ENCODE measurements at places on chromosomes 5 and 9.
A peak's percentile ranks its signal among the peaks of the same experiment; 100 is the strongest.

GRCh38 chr5:129046151-129046550 is 48.4 kb upstream of the ISOC1 start:
- no peaks in the 10 kb centered on the region for H3K27me3 ChIP-seq
- H3K4me3 ChIP-seq: no peak overlapping the region
- no peaks in the 10 kb centered on the region for H3K36me3 ChIP-seq
- H3K4me1 ChIP-seq: no peaks in the 10 kb centered on the region

DNA sequence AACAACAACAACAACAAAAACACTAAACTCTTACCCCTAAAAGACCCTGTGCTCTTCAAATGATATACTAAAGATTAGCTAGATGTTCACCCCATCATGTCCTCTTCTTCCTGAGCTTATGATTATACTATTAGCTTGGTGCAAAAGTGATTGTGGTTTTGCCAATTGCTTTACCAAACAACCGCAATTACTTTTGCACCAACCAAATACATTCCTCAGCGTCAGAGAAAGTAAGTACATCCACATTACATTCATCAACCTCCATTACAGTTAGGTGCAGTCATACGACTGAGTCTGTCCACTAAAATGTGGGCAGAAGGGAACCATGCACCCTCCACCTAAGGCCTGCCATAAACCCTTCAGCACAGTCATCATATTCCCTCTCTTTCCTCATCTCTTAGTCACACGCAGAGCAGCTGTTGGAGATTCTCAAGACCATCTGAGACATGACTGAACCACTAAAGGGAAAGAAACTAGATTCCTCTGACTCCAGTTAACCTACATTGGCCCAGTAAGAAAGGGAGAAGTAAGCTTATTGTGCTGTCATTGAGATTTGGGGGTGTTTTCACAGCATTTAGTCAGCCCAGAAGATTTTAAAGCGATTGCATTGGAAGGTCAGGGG is 181.6 kb upstream of the TLE4 start:
- no peak overlapping the region for H3K27ac ChIP-seq
- H3K36me3 ChIP-seq: no peaks in the 10 kb centered on the region
- H3K4me3 ChIP-seq: no peak overlapping the region
- no peaks in the 10 kb centered on the region for H3K27me3 ChIP-seq

- H3K36me3 ChIP-seq: no peaks in the 10 kb centered on the region
- no peaks in the 10 kb centered on the region for H3K27me3 ChIP-seq
- H3K4me3 ChIP-seq: no peak overlapping the region
- no peak overlapping the region for H3K27ac ChIP-seq
- H3K4me1 ChIP-seq: peaks cover 6% of the 10 kb centered on the region
These were observed 115.6 kb downstream of the PDE8B start for GRCh38 chr5:77325921-77326541.

DNA sequence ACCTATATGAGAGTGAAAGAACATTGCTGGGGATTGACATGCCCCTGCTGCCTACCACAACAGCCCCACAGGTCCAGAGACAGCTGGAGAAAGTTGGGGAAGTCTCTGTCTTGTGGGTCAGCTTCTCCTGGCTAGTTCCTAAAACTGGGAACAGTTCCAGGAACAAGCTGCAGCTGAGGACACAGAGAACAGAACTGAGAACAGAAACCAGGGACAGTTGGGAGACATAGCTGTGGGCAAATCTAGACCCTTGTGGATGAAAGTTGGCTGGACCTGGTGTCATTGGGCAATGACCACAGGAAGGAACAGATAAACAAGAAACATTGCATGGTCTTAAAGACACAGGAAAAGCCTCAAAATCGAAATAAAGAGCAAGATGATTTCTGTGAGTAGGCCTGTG is 58.3 kb upstream of the MOCS2 start:
- H3K4me1 ChIP-seq: no peaks in the 10 kb centered on the region
- no peak overlapping the region for H3K4me3 ChIP-seq
- H3K27me3 ChIP-seq: no peaks in the 10 kb centered on the region
- no peak for DNase-seq
- H3K36me3 ChIP-seq: no peaks in the 10 kb centered on the region
- no peak overlapping the region for H3K27ac ChIP-seq

DNA sequence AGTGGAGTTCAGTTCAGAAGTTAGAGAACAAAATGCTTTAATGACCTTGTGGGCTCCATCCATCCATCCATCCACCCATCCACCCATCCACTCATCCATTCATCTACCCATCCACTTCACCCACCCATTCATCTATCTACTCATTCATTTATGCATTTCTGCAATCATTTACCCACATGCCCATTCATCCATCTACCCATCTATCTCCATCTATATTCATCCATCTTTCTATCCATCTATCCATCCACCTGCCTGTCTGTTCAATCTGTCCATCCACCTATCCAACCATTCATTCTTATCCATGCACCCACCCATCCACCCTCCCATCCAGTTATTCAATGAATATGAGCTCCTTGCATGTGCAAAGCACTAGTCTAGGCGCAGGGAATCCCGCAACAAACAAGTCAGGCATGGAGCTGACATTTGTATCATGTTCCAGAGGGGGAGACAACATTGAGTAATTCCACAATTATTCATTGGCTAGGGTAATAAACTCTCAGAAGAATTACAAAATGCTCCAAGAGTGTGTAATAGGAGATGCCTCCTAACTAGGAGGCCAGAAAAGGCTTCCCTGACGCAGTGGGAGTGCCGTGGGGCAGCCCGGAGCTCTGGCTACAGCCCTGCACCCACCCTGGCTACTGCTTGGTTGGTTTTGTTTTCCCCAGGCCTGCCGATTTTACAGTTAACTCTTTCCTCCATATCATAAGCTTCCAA is 211.2 kb downstream of the NXNL2 start:
- DNase-seq: peak; percentile 69
- H3K4me1 ChIP-seq: no peaks in the 10 kb centered on the region
- H3K4me3 ChIP-seq: no peak overlapping the region
- H3K27ac ChIP-seq: no peak overlapping the region

DNA sequence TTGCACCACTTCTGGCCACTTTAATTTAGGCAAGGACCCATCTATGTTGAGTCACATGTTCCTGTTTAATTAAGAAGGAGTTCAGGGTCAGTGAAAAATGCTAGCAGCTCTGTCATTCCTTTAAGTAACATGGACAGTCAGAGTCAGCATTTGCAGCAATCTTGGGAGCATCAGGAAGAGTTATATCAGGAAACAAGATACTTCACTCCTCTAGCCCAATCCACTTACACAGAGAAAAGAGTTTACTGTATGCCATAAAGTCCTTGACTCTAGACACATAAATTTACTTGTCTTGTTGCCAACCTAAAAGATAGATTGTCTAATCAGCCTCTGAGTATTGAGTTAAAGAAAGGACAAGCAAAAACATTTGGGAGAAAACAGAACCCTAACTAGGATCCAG is 266.7 kb downstream of the PJA2 start:
- no peak overlapping the region for H3K27ac ChIP-seq
- DNase-seq: no peak
- peaks cover 3% of the 10 kb centered on the region for H3K4me1 ChIP-seq
- H3K4me3 ChIP-seq: no peak overlapping the region
- H3K36me3 ChIP-seq: no peaks in the 10 kb centered on the region

DNA sequence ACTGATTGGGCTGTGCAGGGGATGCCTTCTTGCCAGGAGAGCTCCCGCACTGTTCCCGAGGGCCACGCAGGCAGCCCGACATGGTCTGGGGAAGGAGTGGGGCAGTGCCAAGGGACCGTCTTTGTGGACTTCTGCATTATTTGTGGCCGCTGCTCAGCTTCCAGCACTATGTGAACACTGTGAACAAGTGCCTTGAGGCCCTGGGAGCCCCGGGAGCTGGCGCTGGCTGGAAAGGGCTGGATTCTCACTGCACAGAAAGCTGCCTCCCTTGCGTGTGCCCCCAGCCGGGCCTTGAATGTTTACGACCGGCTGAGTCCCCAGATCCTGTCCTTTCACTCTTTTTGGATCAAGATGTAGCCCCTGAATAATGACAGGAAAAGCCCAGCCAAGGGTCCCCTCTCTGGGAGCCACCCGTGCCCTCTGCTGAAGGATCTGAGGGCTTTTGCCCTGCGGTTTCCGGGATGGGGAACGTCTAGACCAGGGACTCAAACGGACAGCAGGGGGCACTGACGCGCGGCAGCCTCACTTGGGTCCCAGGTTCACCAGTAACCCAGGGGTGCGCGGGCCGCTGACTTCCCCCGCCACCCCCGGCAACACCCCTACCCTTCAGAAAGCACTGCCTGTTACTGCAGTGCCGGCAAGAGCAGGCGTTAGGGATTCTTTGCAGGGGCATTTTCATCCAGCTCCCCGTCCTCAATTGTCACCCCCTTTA is 98.9 kb upstream of the FCN2 start:
- DNase-seq: no peak
- no peaks in the 10 kb centered on the region for H3K27me3 ChIP-seq
- H3K36me3 ChIP-seq: peaks cover 4% of the 10 kb centered on the region
- no peaks in the 10 kb centered on the region for H3K4me1 ChIP-seq
- no peak overlapping the region for H3K27ac ChIP-seq
- no peak overlapping the region for H3K4me3 ChIP-seq

- no peaks in the 10 kb centered on the region for H3K4me1 ChIP-seq
- H3K27me3 ChIP-seq: no peaks in the 10 kb centered on the region
- no peak overlapping the region for H3K27ac ChIP-seq
- H3K36me3 ChIP-seq: no peaks in the 10 kb centered on the region
- DNase-seq: no peak
- no peak overlapping the region for H3K4me3 ChIP-seq
These were observed 12.9 kb downstream of the HAND1 start for GRCh38 chr5:154465169-154465568.

- H3K4me1 ChIP-seq: no peaks in the 10 kb centered on the region
- no peak for DNase-seq
- H3K4me3 ChIP-seq: no peak overlapping the region
- no peaks in the 10 kb centered on the region for H3K36me3 ChIP-seq
- no peak overlapping the region for H3K27ac ChIP-seq
These were observed 485.2 kb upstream of the FTMT start for GRCh38 chr5:121366515-121366914.

DNA sequence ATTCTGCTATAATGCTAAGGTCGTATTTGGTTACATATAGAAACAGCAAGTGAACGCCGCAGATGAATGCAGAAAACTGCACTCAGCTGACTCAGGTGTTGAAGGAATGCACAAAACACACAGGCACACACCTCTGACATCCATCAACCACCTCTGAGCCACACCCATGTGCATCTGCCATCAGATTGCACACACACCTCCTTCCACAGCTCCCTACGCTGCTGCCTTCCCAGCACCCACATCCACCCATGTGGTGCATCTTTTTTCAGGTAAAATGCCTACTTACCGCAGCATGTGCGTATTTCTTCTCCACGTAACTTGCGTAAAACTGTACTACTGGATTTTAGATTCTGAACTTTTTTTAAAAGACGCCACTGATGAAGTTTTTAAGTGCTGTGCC is 7.1 kb downstream of the STK10 start:
- no peak for DNase-seq
- H3K27ac ChIP-seq: no peak overlapping the region
- H3K27me3 ChIP-seq: no peaks in the 10 kb centered on the region
- H3K36me3 ChIP-seq: no peaks in the 10 kb centered on the region

DNA sequence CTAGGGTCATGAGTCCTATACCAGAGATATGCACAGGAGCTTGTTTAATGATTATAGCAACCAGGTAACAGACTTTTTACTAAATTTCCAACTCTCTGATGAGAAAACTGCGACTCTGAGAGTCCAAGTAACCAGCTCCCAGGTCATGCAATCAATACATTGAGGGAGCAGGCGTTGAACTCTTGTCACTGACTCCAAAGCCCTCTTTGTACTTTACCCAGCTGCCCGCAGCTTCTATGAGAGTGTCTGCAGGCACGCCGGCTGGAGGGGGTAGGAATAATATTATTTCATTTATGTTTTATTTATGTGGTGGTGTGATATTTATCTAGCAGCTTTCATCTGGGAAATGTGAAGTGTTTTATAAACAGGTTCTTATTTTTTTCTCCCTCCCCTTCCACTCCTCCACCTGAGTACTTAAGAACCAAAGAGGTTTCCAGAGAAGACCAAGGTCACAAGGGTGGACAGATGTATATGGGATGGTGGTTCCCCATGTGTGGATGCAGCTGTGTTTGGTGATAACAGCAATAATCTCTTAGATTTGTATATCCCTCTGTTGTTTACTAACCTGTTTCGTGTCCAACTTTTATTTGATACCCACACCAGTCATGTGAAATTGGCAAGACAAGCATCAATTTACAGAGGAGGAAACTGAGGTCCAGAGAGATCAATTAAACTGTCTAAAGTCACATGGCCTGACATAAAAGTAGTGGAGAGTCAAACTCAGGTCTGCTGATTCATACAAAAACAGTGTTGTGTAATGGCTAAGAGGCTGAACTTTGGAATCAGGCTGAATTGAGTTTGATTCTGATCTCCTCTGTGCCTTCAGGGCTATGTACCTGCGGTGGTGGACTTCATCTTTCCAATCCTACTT is 140.2 kb upstream of the TRIM32 start:
- H3K27ac ChIP-seq: no peak overlapping the region
- H3K4me1 ChIP-seq: no peaks in the 10 kb centered on the region
- H3K27me3 ChIP-seq: no peaks in the 10 kb centered on the region
- no peaks in the 10 kb centered on the region for H3K36me3 ChIP-seq
- no peak for DNase-seq

DNA sequence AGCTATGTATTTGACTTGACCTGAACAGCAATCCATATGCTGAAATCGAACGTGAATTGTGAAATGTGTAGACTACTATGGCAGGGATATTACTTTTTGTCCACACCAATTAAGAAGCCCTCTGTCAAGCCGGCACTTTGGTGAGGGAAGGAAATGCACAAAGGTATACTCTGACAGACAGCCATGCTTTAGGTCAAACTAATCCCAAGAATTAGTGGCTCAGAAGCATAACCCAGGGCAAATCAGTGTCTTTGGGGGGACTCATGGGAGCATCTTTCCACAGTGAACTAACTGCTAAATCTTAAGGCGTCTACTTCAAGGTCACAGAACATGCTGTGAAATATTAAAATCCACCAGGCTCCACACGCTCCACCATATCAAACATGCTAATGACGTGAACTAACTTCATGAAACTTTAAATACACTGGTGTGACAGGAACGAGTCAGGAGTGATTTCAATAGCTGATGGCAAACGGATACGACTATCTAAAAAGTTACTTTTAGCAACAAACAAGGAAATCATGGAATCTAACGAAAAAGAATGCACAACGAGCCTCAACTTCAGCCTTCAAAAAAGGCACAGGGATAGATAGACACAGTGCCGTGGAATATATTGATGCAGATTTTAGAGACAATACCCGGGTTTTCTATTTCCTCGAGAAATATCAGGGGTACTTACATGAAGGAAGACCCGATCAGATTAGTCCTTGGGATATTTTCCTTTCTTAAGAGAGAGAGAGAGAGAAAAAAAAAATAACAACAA is 527 bp downstream of the MEF2C start:
- H3K36me3 ChIP-seq: no peaks in the 10 kb centered on the region
- no peaks in the 10 kb centered on the region for H3K4me1 ChIP-seq
- no peak for DNase-seq
- H3K27ac ChIP-seq: peak overlapping the region; percentile 73

DNA sequence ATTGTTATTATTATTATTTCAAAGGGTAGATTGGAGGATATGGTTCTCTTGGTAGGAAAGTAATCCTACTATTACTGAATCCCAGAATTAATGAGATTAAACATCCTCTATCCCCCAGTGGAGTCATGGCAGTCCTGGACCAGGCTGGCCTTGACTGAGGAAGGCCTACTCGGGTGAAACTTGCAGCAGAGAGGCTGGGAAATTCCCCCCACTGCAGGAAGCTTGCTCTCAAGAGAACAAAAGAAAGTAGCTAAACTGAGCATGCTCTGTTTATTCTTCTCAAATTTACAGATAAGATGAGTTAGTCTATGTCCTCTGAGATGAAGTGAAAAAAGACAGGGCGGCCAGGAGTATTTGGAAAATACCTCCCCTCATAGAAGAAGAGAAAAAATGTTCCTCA is 233.9 kb upstream of the RPS23 start:
- H3K27ac ChIP-seq: no peak overlapping the region
- no peaks in the 10 kb centered on the region for H3K36me3 ChIP-seq

Measured in aorta (tissue), 5 donors.